ENCODE measurements at places on chromosomes 12 and 14. TPM values are rescaled to one million over a fixed set of nuclear protein-coding genes. Genes with fewer than 3 reads are reported as not detected.

DNA sequence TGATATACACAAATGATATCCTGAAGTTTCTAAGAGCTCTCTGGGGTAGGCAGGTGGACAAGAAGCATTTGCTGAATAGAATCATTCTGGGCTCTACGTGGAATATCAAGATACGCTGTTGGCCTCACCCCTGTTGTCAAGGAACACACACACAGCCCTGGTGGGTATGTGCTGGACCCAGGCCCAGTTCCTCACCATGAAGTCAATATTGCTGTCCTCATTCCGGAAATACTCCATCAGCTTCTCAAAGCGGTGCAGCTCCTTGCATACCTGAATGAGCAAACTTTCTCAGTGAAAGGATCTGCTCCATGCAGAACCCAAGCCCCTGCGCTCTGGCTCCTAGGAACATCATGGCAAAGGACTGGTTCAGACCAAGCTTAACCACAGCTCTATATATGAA lies 31.4 kb downstream of the PRPF40B start:
- H3K4me1 ChIP-seq: no peaks in the 10 kb centered on the region
- DNase-seq: no peak
- H3K27me3 ChIP-seq: no peaks in the 10 kb centered on the region
- H3K27ac ChIP-seq: no peak overlapping the region

Gene SERPINA3
- polyA plus RNA-seq: 27.6 TPM

GRCh38 chr14:22251090-22251489 lies 337.9 kb downstream of the DAD1 start:
- no peak for DNase-seq
- H3K4me3 ChIP-seq: no peak overlapping the region
- H3K27ac ChIP-seq: no peak overlapping the region
- no peaks in the 10 kb centered on the region for H3K4me1 ChIP-seq
- H3K36me3 ChIP-seq: no peaks in the 10 kb centered on the region
- H3K27me3 ChIP-seq: no peaks in the 10 kb centered on the region

Gene NRL
- polyA plus RNA-seq: 3.1 TPM

DNA sequence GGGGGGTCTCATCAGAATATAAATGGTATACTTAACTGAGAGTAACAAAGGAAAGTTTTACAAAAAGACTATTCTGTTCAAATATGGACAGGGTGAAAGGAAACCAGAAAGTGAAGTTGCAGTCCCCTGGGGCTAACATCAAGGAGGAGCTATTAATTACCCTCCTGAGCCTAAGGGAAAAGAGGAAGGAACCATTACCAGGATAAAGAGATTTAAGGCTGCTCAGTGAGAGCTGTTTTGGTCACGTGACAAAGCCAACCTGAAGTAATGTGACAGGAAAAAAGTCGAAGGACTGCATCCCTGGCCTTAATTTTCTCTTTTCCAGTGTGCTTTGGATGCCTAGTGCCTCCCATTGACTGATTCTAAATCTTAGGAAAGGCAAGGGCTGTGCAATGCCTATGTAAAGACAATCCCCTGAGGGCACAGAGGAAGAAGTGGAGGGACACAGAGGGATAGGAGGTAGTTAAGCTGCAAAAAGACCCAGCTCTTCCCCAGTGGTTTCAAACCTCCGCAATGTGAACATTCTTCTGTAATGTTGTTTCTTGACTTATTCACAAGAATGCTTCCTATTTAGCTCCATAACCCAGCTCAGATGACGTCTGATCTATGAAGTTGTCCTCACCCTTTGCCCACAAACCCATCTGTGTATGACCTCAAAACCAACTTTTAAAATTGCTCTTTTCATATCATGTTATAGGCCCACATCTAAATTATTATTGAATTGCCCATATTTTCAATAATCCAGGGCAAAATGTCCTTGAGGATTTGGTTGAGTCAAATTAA lies 187.7 kb upstream of the DCN start:
- no peaks in the 10 kb centered on the region for H3K27me3 ChIP-seq
- H3K4me3 ChIP-seq: no peak overlapping the region
- no peak overlapping the region for H3K27ac ChIP-seq
- no peaks in the 10 kb centered on the region for H3K4me1 ChIP-seq
- DNase-seq: no peak
- H3K36me3 ChIP-seq: no peaks in the 10 kb centered on the region

Gene SP1
- 16.3 TPM for polyA plus RNA-seq

GRCh38 chr12:109179927-109180326 lies 63.5 kb downstream of the ACACB start:
- no peak overlapping the region for H3K27ac ChIP-seq
- H3K4me3 ChIP-seq: no peak overlapping the region
- H3K27me3 ChIP-seq: no peaks in the 10 kb centered on the region
- no peaks in the 10 kb centered on the region for H3K4me1 ChIP-seq

GRCh38 chr14:61103541-61104339 lies 122.7 kb downstream of the SLC38A6 start:
- H3K4me1 ChIP-seq: peaks cover 25% of the 10 kb centered on the region
- DNase-seq: peak; percentile 75
- no peak overlapping the region for H3K4me3 ChIP-seq

Gene EXOC3L4
- 4.3 TPM for polyA plus RNA-seq

GRCh38 chr14:93274055-93274806 lies 58.6 kb downstream of the BTBD7 start:
- H3K36me3 ChIP-seq: no peaks in the 10 kb centered on the region
- DNase-seq: no peak
- H3K27ac ChIP-seq: no peak overlapping the region
- H3K4me1 ChIP-seq: peaks cover 5% of the 10 kb centered on the region
- no peak overlapping the region for H3K4me3 ChIP-seq

DNA sequence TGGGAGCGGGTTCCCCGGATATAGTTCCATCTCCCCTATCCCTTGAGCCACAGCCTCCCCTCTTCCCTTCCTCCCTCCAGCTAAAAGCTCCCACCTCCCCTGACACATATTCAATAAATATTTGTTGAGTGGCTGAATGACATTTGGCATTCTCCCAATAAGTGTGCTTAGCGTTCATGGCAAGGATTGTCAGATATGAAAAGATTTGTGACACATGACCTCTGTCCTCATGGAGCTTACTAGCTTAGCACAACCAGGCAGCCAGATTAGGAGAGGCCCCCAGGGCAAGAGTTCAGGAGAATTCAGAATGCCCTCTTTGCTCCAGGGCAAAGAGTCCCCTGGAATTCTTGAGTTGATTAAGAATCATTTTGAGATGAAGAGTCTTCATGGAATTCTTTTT lies 22.5 kb upstream of the SLC6A12 start:
- H3K4me3 ChIP-seq: no peak overlapping the region
- H3K27ac ChIP-seq: no peak overlapping the region

DNA sequence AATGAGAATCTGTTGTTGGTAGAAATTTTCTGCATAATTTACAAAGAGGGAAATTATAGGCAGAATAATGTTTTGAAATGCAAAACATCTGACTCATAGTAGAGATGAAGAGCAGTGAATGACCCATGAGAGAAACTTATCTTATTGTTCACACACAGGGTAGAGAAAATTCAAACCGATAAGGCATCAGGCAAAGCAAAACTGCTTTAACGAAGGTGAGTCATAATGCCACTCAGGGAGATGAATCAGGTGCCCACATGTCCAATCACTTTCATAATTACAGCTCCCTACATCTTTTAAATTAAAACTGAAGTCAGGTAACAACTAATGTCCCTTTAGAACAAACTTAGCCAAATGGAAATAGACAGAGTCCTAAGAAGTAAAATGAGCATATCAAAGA lies 265.6 kb upstream of the GARIN6 start:
- no peaks in the 10 kb centered on the region for H3K36me3 ChIP-seq
- H3K27ac ChIP-seq: no peak overlapping the region
- H3K27me3 ChIP-seq: no peaks in the 10 kb centered on the region
- no peak for DNase-seq

DNA sequence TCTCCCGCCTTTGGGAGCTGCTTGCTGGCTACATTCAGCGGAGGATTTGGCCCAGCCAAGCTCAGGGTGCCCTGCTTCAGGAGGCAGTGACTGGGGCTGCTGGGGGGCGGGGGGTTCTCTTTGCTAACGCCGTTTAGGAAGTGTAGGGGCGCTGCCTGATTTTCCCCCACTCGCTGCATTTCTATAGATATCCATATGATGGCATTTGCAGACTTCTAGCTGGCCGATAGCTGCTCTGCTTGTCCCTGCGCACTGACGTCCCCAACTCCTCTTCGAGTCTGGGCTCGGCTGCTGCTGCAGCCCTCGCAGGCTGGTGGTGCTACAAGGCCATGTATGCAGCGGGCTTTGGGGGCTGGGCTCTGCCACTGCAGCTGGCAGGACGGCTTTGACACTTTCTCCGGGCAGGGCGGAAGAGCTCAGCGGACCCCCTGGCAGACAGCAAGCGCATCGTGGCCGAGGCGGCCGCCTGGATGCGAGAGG lies 3.1 kb downstream of the LRFN5 start:
- peak; percentile 87 for DNase-seq
- no peaks in the 10 kb centered on the region for H3K4me1 ChIP-seq

GRCh38 chr14:52563120-52563519 lies 10.5 kb downstream of the GPR137C start:
- no peak overlapping the region for H3K27ac ChIP-seq
- H3K36me3 ChIP-seq: no peaks in the 10 kb centered on the region
- no peak for DNase-seq
- H3K4me1 ChIP-seq: no peaks in the 10 kb centered on the region

DNA sequence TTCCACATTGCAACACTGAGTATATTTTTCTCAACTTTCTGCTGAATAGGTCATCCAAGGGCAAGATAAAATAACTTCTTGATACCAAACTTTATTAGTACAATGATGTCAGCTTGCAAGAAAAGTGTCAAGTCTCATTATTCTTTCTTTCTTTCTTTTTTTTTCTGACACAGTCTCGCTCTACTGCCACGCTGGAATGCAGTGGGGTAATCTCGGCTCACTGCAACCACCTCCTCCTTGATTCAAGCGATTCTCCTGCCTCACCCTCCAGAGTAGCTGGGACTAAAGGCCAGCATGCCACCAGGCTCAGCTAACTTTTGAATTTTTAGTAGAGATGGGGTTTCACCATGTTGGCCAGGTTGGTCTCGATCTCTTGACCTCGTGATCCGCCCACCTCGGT lies 523.4 kb downstream of the FSCB start:
- H3K36me3 ChIP-seq: no peaks in the 10 kb centered on the region
- H3K27ac ChIP-seq: no peak overlapping the region
- no peak for DNase-seq

DNA sequence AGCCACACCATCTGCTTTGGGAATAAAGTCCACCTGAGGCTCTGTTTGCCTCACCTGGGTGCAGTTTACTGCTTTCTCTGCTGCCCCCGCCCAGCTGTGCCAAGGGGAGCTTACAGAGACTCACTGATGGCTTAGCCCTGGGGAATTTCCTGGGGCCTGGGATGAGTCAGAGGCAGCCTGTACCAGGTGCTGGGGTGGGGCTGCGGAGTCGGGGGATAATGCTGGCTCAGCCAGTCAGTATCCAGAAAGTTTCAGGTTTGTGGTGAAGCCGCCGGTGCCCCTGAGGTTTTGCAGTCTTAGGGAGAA lies 22.3 kb downstream of the PLEKHG3 start:
- no peak overlapping the region for H3K4me3 ChIP-seq
- no peak for DNase-seq
- H3K27me3 ChIP-seq: no peaks in the 10 kb centered on the region
- no peaks in the 10 kb centered on the region for H3K4me1 ChIP-seq

Gene SIX6
- polyA plus RNA-seq: 0.08 TPM

Gene RTL1
- polyA plus RNA-seq: 2.6 TPM

Gene SERPINA6
- polyA plus RNA-seq: 0.09 TPM

DNA sequence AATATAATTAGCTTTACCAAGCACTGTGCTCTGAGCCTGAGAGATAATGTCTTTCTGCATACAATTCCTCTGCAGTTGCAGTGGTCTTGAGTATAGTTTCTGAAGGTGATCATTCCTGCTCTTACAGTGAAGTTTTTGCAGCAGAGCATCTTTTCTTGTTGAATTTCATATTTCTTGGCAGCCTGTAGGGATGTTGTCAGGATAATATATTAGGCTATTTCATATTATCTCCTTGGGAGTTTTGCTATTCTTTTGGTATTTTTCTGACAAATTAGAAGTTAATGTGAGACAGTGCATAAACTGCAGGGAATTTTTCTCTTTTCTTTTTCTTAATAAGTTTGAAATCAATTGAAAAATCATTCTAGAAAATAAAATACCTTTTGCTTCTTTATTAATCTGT lies 1502.6 kb upstream of the FLRT2 start:
- DNase-seq: no peak
- H3K27me3 ChIP-seq: no peaks in the 10 kb centered on the region
- no peak overlapping the region for H3K27ac ChIP-seq

Gene SCYL2
- polyA plus RNA-seq: 14.6 TPM

DNA sequence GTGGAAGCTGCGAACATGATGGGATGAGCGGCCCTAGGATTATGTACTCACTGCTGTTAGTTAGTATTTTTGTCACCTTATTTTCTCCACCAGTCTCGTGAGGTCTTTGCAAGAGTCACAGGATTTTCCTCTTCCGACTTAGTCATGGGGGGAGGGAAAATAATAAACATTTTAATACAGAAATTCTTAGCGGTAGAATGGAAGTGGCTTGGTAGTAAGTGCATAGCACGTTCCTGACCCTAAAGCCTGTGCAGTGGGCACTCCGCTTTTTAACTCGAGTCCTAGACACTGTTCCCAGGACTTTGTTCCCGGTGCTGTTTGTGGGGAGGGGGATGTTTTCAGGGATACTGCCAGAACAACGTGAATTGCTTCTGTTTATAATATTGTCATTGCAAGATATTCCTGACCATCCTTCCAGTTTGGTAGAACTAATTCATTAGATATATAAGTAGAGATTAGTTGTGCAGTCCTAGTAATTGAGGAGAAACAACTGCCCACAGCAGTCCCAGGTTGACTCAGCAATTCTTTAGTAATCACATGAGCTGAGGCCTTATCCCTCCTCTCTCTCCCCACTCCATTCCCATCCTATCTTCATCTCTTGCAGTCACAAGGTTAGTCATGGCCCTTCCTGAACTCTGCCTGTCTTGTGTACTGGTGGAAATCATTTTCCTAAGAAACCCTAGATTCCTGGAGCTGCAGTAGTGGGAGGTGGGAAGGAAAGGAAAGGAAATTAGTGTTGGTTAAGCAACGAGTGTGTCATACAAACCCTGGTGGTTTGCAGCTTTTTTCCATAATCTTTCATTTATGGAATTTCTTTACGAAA lies 799 bp downstream of the SLC38A6 start:
- H3K27me3 ChIP-seq: no peaks in the 10 kb centered on the region
- DNase-seq: peak; percentile 15
- no peaks in the 10 kb centered on the region for H3K4me1 ChIP-seq
- H3K27ac ChIP-seq: peak overlapping the region; percentile 70

DNA sequence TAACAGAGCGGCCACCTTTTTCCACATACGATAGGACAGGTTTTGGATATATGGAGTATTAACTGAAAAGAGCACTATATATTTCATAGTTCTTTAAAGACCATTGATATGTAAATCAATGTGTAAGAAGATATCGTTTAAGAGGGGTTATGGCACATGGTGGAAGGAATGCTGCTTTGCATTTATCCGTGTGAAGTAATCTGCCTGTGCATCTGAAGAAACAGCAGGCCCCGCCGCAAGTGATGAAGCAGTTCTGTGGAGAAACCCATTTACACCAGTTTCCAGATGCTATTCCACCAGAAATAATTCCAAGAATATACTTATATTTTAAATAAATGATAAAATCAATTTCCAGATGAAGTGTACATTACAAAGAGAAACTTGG lies 72.4 kb downstream of the BICD1 start:
- no peak overlapping the region for H3K27ac ChIP-seq
- no peaks in the 10 kb centered on the region for H3K36me3 ChIP-seq
- no peaks in the 10 kb centered on the region for H3K4me1 ChIP-seq
- H3K27me3 ChIP-seq: no peaks in the 10 kb centered on the region
- DNase-seq: no peak
